ENCODE measurements at places on chromosomes 16 and 17. TPM values are rescaled to one million over a fixed set of nuclear protein-coding genes. Genes with fewer than 3 reads are reported as not detected.

Gene NGFR
- 0.11 TPM for total RNA-seq

DNA sequence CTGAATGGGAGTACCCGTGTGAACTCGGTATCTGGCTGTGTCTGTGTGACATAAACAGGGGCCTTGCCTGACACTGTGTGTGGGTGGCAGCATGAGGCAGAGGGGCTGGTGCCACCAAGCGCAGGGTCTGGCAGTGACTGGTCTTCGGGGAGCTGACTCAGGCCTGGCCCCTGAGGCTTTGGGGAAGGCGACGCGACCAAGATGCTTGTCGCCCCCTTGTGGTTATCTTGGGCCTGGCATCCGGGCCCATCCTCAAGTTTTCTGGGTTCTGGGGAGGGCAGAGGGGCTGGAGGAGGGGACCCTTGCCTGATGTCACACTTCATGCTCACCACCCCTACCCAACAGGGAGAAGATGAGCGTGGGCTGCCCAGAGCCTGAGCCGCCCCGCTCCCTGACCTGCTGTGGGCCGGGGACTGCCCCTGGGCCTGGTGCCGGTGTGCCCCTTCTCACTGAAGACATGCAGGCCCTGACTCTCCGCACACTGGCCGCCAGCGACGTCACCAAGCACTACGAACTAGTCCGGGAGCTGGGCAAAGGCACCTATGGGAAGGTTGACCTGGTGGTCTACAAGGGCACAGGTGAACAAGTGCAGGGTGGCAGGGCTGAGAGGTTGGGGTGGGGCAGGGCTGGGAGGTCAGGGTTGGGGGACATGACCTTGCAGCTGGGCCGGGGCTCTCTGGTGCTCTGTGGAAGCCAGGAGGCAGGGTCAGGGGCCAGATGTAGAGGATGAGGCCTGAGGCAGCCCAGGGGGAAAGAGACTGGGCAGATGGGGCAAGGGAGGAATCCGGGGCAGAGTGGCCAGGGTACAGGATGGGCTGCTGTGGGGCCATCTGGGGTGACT, 24.9 kb downstream of the SBK1 start:
- DNase-seq: peak; percentile 84

GRCh38 chr17:73039282-73039681, 53.2 kb downstream of the SLC39A11 start:
- no peak overlapping the region for H3K27ac ChIP-seq
- no peaks in the 10 kb centered on the region for H3K27me3 ChIP-seq
- no peaks in the 10 kb centered on the region for H3K36me3 ChIP-seq
- no peak overlapping the region for H3K4me3 ChIP-seq
- no peak for DNase-seq

DNA sequence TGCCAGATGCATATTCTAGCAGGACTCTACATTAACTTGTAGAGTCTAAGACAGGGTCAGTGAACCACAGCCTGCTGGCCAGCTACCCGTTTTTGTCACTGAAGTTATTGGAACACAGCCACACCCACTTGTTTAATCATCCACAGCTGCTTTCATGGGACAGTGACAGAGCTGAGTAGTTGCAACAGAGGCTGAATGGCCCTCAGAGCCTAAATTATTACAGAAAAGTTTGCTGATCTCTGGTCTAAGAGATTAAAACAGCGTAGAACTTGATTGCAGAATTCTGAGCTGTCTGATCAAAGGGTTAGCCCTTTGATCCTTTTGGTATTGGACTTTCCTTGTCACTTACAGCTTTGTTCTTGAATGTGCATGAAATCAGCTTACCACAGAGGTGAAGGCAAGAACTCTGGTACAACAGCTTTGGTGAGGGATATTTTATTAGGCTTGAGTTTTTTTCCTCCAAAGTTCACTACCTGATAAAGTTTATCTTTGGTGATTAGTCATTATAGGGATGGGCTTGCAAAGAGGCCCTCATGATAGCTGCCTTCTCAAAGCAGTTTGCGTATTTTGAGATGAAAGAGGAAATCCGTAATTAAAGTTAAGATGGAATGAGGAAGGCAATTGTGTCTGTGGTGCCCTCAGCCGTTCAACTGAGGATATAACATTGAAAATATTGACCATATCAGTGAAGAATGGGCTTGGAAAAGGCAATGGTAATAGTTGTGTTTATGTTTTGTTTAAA, 23.6 kb downstream of the ALDH3A2 start:
- no peaks in the 10 kb centered on the region for H3K27me3 ChIP-seq
- no peak for DNase-seq
- no peaks in the 10 kb centered on the region for H3K4me1 ChIP-seq
